ENCODE measurements at places on chromosomes 12 and 14.

DNA sequence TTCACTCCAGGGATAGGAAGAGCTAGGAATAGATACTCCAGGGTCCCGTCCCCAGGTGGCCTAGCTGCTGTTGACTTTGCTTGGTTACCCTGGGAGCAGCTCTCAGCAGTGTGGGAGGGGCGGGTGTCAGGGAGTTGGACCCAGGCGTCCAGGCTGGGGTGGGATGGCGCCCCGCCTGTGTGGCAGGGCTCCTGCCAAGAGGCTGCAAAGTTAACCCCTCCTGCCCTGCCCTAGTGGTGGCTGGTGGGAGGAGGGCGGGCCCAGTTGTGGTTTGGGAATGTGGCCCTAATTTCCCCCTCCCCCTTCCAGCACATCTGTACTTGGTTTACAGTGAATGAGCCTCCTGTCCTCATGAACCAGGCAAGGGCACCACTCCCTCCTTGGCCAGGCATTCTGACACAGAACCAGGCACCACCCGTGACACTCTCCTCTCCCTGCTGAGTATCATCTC is 1.7 kb upstream of the RARG start:
- DNase-seq: no peak

- DNase-seq: no peak
These were observed 57.2 kb downstream of the SLC24A4 start for GRCh38 chr14:92380131-92380530.

DNA sequence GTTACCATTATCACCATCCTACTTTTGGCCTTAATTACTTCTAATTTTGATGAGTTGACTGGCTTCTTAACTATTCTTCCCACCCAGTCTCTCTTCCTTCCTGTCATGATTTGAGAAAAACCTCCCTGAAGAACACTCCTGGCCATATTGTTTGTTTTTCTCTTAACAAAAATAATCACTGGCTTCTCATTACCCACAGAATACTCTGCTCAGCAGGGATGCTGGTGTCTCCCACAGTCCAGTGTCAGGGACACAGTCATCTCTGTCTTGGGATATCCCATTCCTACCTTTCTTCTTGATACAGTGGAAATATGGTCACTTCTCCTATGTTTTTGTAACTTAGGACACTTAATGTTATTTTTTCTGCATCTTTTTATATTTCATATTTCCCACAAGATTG is 103.7 kb downstream of the SRGAP1 start:
- DNase-seq: peak; percentile 25

GRCh38 chr12:1078002-1078401 is 87.0 kb downstream of the ERC1 start:
- DNase-seq: no peak

- DNase-seq: peak; percentile 94
These were observed 23.3 kb upstream of the EMP1 start for GRCh38 chr12:13173012-13173932.

- DNase-seq: no peak
These were observed 207.0 kb upstream of the C14orf180 start for GRCh38 chr14:104372390-104373054.

GRCh38 chr12:97936165-97936564 is 473.6 kb downstream of the RMST start:
- DNase-seq: no peak

GRCh38 chr12:3732901-3733300 is 20.0 kb downstream of the CRACR2A start:
- no peak for DNase-seq

DNA sequence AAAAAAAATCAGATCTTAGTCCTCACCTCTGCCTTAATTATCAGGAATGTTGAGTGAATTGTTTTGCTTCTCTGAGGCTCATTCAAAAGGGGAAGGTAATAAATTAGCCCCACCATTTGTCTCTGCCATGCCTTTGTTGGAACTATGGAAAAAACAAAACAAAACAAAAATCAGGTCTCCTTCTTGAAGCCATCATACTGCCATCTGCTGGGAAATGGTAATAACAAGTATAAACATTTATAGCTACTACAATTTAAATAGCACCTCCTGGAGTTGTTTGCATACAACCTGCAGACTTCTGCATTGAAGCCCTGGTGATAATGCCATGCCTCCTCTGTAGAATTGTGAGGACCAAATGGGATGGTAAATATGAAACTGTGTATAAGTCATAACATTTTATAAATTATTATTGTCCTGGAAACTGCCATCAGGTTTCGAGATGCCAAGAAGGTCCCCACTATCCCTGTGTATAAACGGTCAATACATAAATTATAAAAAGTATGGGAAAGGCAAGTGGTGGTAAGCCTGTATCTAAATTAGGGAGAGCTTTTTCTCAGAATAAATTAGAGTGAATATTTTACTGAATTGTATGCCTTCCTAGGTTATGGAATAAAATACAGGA is 87.2 kb upstream of the FGD4 start:
- DNase-seq: peak; percentile 36

GRCh38 chr12:117875744-117876435 is 92.9 kb downstream of the KSR2 start:
- DNase-seq: peak; percentile 77

DNA sequence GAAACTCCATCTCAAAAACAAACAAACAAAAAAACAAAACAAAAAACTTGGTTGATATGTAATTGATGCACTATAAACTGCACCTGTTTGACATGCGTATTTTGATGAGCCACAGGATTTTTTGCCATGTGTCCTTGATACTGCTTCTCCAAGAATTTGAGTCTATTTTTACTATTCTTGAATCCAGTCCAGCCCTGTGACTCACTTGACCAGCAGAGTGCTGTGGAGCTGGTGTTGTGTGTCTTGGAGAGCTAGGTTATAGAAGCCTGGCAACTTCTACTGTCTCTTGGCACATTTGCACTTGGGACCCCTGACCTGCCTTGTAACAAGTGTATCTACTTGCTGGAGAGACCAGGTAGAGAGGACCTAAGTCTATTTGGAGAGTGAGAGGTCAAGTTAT is 52.0 kb downstream of the KLRG1 start:
- peak; percentile 2 for DNase-seq

DNA sequence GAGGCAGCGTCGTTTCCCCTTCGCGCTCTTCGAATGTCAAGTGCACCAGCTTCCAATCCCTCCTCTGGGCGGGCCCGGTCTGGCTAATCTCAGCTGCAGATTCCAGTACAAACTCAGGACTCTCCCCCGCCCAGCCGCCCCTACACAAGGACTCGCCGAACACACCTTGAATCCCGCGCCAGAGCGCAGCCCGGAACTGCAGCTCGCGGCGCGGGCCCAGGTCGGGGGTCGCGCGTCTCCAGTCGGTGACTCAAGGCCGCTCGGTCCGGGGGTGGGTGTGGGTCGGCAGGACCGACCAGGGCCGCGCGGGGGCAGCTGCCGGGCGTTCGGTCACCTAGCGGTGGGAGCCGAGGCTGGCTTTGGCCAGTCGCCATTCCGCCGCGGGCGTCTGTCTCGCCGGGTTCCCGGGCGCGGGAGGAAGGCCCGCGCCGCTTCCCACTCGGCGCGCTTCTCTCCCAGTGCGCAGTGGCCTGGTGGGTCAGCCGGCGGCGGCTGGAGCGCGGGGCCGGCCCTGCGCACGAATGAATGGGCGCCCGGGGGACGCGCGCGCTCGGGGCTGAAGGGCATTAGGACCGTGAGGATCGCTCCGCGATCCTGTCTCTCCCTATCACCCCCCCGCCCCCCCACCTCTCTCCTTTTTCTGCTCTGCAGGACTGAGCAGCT is at the start of gene GALNT16:
GALNT16 (plus strand) TSS at position 632 of the 663 bp plus-strand sequence. CDS start 133 bp downstream, outside the sequence.
- DNase-seq: peak; percentile 32

DNA sequence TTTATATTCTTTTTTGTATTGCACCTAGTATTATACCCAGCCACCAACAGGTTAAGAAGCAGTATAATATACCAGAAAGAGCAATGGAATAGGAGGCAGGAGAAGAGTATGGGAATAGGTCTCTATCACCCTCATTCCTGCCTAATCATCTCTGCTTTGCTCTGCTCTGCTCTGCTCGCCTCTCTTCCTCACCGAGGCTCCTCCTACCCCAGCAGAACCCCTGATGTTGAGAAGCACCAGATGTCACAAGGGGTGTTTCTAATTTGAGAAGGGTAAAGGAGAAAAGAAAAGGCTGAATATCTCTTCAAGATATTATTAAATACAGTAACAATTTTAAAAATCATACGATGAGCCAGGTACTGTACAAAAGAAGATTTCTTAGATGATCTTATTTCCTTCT is 89.0 kb downstream of the STON2 start:
- DNase-seq: no peak

DNA sequence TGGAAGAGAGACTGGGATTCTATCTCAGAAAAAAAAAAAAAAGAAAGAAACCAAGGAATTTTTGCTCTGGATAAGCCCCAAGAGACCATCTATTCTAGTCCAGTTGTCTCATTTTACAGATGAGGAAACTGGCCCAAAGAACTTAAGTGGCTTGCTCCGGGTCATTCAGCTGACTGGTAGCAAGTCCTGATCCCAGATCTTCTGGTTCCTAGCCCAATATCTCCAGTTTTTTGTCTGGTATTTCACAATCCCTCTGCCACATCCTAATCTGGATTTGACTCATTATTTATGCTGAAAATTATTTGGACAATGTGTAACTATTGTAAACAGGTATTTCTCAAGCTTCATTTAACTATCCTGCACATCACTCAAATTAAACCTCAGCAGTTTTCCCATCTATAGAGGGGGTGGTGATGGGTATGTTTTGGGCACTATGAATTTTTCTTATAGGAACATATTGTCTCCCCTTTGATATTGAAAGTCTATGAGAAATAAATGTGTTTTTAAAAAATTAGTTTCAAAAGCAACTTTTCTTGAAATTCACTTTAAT is 43.4 kb downstream of the PPP2R5E start:
- DNase-seq: no peak
